ENCODE measurements at places on chromosomes 5 and 9.

DNA sequence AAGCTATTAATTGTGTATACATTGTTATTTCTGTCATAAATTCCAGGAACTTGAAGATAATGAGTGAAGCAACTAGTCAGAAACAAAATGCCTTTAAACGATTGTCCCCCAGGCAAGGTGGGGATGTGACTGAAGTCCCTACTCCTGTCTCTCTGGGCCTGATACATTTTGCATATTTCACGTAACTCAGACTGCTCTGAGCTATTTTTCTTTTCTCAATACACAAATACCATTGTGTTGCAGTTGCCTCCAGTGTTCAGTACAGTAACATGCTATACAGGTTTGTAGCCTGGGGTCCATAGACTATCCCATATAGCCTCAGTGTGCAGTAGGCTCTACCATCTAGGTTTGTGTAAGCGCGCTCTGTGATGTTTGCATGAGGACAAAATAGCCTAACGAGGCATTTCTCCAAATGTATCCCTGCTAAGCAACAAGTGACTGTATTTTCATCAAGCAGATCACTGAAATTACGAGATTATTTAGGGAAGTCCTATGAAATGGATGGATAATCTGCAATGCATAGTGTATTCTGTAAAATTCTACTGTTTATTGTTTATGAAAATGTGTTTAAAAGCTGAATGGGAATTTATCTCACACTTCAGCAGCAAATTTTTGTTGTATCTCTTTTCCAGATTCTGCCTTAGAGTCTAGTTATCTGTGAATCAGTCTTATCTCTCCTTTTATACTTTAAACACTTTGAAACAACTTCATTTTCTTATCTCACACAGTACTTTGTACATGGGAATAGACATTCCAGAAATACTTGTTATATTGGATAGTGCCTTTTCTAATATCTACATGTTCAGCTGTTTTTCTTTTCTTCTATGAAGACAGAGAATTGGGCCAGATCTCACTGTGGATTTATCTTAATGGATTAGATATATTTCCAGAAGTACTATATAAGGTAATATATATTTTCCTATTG, 150.5 kb downstream of the CD180 start:
- no peaks in the 10 kb centered on the region for H3K36me3 ChIP-seq
- peaks cover 39% of the 10 kb centered on the region for H3K27me3 ChIP-seq
- peaks cover 15% of the 10 kb centered on the region for H3K4me1 ChIP-seq
- no peak overlapping the region for H3K27ac ChIP-seq
- DNase-seq: no peak
- no peak overlapping the region for H3K4me3 ChIP-seq

- H3K27me3 ChIP-seq: no peaks in the 10 kb centered on the region
- peak; percentile 39 for DNase-seq
- peak overlapping the region; percentile 83 for H3K4me3 ChIP-seq
- 0 out of 2 replicates have a peak, but pooled peaks cover 4% of the 10 kb centered on the region for H3K36me3 ChIP-seq
Observed at GRCh38 chr9:112489039-112489546, 2.5 kb downstream of the KIAA1958 start.

- DNase-seq: no peak
- H3K4me1 ChIP-seq: no peaks in the 10 kb centered on the region
- H3K27ac ChIP-seq: no peak overlapping the region
- no peaks in the 10 kb centered on the region for H3K27me3 ChIP-seq
- no peaks in the 10 kb centered on the region for H3K36me3 ChIP-seq
Observed at GRCh38 chr5:179176571-179177230, 116.5 kb downstream of the ZNF354C start.

GRCh38 chr9:75451045-75451444, 362.7 kb downstream of the OSTF1 start:
- H3K27ac ChIP-seq: no peak overlapping the region
- H3K4me1 ChIP-seq: peaks cover 3% of the 10 kb centered on the region
- H3K36me3 ChIP-seq: no peaks in the 10 kb centered on the region
- H3K27me3 ChIP-seq: no peaks in the 10 kb centered on the region

- H3K27me3 ChIP-seq: no peaks in the 10 kb centered on the region
- no peaks in the 10 kb centered on the region for H3K4me1 ChIP-seq
- H3K4me3 ChIP-seq: no peak overlapping the region
- no peak overlapping the region for H3K27ac ChIP-seq
Observed at GRCh38 chr5:84724683-84725082, 340.0 kb upstream of the EDIL3 start.

DNA sequence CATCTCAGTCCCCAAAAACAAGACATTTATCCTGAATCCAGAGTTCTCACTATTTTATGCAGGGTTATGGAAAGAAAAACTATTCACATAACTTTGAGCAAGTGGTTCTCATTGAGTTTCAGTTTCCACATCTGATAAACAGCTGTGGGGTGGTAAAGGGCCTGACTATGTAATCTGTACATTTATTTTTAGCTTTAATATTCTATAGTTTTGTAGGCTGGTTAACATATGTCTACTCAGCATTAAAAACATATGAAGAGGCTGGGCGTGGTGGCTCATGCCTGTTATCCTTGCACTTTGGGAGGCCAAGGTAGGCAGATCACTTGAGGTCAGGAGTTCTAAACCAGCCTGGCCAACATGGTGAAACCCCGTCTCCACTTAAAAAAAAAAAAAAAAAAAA, 301.5 kb upstream of the CCNG1 start:
- no peaks in the 10 kb centered on the region for H3K27me3 ChIP-seq
- no peak overlapping the region for H3K27ac ChIP-seq
- no peaks in the 10 kb centered on the region for H3K4me1 ChIP-seq
- H3K36me3 ChIP-seq: no peaks in the 10 kb centered on the region
- no peak overlapping the region for H3K4me3 ChIP-seq

DNA sequence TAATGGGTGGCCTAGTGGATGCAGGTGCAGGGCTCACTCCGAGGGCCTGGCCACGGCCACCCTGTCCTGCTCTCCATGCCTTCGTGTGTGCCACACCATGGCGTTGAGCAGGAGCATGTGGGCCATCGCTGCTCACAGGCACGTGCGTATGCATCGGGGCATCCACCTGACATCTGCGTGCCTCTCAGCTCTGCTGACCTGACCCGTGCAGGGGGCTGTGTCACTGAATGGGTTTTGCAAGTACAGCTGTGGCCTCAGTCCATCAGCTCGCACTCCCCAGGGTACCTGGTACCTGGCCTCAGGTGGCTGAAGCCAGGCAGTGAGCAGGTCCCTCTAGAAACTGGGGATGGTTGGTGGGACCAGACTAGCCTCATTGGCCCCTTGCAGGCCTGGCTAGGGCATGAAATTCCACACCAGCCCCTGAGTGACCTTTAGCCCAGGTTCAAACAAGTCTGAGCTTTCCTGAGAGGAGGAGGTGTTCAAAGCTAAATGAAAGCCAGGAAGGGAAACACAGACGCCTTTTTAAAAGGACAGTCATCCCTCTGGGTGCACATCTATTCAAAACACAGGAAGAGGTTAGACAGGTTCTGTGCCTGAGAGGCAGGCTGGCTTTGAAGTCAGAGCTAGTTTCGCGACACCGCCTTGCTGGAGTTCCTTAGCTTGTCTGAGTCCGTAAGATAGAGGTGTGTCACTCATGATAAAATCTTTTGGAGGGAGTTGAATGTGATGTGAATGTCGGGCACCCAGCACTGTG, 74.0 kb downstream of the MACROH2A1 start:
- no peak overlapping the region for H3K4me3 ChIP-seq
- no peak for DNase-seq
- no peaks in the 10 kb centered on the region for H3K4me1 ChIP-seq
- H3K36me3 ChIP-seq: no peaks in the 10 kb centered on the region

DNA sequence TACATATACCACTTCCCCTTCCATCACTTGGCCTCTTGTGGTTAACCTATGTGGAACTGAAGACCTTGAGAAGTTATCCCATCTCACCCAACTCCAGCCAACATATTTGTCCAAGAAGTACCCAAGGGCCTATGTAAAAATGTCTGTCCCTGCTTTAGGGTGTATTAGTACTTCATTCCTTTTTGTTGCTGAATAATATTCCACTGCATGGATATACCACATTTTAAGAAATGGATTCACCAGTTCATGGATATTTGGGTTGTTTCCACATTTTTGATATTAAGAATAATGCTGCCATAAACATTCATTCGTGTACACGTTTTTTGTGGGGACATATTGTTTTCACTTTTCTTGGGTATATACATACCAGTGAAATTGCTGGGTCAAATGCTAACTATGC, 28.6 kb downstream of the IDNK start:
- H3K4me1 ChIP-seq: peaks cover 4% of the 10 kb centered on the region
- no peak overlapping the region for H3K4me3 ChIP-seq
- H3K27me3 ChIP-seq: no peaks in the 10 kb centered on the region

DNA sequence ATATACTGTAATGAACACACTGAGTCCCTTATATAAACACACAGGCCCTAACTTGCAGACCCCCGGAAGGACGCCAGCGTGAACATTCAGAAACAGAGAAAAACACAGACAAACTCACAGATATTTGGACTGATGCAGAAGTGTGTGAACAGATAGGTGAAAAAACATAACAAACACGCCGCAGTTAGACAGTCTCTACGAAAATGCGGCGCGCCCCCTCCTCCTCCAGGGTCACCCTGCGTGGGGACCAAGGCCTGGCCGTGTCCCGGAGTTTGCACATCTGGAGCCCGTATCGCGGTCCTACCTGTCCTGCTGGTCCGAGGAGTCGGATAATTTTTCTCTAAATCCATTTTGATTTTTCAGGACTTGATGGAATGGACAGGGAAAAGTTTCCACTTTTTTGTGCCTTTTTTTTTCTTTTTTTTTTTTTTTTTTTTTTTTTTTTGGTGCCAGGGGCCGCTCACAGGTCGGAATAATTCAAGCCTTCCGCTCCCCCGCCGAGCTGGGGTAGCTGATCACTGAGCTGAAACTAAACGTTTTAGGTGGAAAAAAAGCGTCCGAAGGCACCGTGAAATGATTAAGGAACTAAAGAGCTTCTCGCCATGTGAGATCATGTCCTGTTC, at the start of gene PAX5:
PAX5 (minus strand) TSS at position 587 of the 623 bp plus-strand sequence; CDS start at position 350, 237 bp downstream.
- peaks cover 100% of the 10 kb centered on the region for H3K27me3 ChIP-seq
- peak within 1 kb of the TSS; percentile 72 for H3K4me3 ChIP-seq
- H3K27ac ChIP-seq: no peak within 1 kb of the TSS

DNA sequence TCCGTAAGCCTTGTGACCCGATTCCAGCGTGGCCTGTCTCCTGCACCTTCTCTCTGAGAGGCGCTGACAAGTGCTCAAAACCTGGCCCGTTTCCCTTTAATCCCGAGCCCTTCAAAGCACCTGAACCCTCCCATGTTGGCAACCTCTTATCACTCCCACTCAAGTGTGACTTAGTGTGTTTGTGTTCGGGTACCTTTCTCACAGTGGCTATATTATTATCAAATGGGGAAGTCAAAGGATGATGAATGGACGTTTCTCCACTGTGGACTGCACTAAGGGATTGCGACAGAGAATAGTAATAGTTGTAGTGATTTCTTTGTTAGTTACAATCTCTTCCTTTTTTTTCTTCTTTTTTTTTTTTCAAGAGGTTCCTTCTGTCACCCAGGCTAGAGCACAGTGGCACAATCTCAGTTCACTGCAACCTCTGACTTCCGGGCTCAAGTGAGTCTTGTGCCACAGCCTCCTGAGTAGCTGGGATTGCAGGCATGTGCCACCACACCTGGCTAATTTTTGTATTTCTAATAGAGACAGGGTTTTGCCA, 65.4 kb upstream of the TNFSF8 start:
- no peaks in the 10 kb centered on the region for H3K4me1 ChIP-seq
- no peaks in the 10 kb centered on the region for H3K27me3 ChIP-seq
- no peak for DNase-seq
- H3K36me3 ChIP-seq: no peaks in the 10 kb centered on the region
- H3K27ac ChIP-seq: no peak overlapping the region

GRCh38 chr9:109062543-109062942, 49.2 kb upstream of the CTNNAL1 start:
- H3K27me3 ChIP-seq: no peaks in the 10 kb centered on the region
- no peaks in the 10 kb centered on the region for H3K4me1 ChIP-seq
- peaks cover 49% of the 10 kb centered on the region for H3K36me3 ChIP-seq
- no peak for DNase-seq

GRCh38 chr5:133635051-133635450, 22.7 kb upstream of the FSTL4 start:
- H3K4me3 ChIP-seq: no peak overlapping the region

- no peaks in the 10 kb centered on the region for H3K27me3 ChIP-seq
- H3K4me3 ChIP-seq: no peak overlapping the region
- peak; percentile 36 for DNase-seq
- H3K36me3 ChIP-seq: no peaks in the 10 kb centered on the region
Observed at GRCh38 chr5:80507663-80508062, 19.8 kb downstream of the FAM151B start.

- no peaks in the 10 kb centered on the region for H3K36me3 ChIP-seq
- H3K4me3 ChIP-seq: no peak within 1 kb of the TSS
- no peaks in the 10 kb centered on the region for H3K4me1 ChIP-seq
- DNase-seq: peak; percentile 34
Observed at GRCh38 chr5:102498271-102499034, at the start of gene SLCO6A1. TSS of gene SLCO6A1 (minus strand) at chr5:102499001. CDS start at chr5:102498844, 157 bp downstream.

DNA sequence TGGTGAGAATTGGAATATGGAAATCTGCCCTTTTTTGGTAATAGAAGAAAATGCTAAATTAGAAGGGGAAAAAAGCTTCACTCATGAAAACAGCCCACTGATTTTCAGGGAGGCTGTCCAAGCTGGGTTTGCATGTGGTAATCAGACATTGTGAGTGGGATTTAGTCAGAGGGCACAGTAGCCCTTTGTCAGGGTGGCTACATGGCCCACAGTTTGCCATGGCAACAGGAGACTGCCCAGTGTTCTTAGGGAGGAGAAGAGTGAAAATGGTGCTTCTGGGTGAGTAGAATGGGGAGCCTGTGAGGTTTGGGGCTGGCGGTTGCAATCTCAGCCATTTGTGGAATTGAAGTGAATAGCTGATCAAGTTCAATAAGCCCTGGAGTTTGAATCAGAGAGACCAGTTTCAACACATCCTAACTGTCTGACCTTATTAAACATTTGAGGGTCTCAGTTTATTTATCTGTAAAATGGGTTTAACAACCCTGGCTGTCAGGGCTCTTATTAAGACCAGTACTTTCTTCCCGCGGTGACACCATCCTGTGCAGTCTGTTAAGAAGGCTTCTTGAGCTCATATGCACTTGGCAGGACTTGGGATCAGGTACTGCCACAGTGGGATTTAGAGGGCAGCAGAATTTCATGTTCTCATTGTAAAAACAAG, 107.6 kb upstream of the TNC start:
- no peak overlapping the region for H3K4me3 ChIP-seq
- no peaks in the 10 kb centered on the region for H3K36me3 ChIP-seq
- H3K4me1 ChIP-seq: no peaks in the 10 kb centered on the region
- no peak overlapping the region for H3K27ac ChIP-seq
- no peaks in the 10 kb centered on the region for H3K27me3 ChIP-seq
- DNase-seq: no peak

GRCh38 chr5:83418356-83419321, 52.9 kb upstream of the VCAN start:
- no peaks in the 10 kb centered on the region for H3K36me3 ChIP-seq
- no peak overlapping the region for H3K4me3 ChIP-seq
- peaks cover 13% of the 10 kb centered on the region for H3K4me1 ChIP-seq
- no peak overlapping the region for H3K27ac ChIP-seq
- DNase-seq: peak; percentile 15

Measured in GM23338 (cell line).